ENCODE measurements at places on chromosomes 3 and 15.

DNA sequence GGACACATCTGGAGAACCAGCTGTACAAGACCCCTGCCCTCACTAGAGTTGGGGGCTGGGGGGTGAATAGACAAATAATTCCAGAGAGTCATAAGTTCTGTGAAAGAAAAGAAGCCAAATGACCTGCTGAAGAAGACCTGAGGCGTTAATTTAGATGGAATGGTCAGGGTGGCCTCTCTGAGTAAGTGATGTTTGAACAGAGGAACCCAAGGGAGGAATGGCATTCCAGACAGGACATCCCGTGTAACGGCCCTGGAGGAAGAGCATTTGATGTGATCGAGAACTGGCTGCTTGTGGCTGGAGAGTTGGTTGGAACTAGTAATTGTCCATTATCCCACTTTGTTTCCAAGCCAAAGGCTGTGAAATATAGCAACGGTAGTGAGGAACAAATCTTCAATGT is 1.7 kb downstream of the NR2C2 start:
- no peak for DNase-seq

DNA sequence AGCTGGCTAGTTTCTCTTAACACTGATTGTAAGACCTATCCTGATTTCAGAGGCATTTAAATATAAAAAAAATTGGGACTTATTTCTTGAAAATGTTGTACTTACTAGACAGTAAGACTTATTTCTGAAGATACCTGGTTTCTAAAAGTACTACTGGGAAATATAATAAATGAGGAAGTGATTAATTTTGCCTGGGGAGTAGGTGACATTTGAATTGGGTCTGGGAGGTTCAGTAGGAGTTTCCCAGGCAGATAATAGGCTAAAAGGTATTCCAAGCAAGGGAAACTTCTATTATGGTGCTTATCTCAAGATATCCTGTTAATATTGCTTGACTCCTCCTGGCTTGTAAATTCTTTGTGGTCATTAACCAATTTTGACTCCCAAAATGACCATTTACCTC is 6.5 kb upstream of the IQGAP1 start:
- no peak for DNase-seq

DNA sequence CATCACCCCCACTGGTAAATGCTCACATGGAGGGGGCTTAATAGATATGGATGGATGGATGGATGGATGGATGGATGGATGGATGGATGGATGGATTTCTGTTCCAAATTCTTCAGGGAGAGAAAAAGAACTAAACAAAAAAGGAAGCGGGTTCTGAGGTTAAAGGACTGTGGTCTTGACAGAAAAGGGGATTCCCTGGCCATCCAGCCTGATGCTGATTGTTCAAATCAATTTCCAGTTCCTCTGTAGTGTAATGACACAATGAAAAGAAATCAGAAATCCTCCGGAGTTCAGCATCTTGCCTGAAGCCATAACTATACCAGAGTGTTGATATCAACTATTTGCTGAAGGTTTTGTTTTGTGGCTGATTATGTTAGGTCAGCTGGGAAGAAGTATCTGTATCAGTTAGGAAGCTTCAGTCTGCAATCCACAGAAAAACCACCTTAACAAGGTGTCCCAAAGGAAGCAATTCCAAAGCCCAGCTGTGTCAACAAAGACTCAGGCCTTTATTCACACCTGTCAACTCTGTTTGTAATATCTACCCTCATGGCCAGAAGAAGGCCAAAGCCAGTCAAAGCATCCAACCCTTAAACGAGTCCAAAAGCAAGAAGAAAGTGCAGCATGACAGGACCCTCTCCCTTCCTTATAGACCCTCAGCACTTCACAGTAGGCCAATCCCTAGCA is 24.5 kb upstream of the RASA2 start:
- DNase-seq: peak; percentile 49

- DNase-seq: no peak
These were observed 10.4 kb upstream of the ARIH1 start for GRCh38 chr15:72463702-72464101.

DNA sequence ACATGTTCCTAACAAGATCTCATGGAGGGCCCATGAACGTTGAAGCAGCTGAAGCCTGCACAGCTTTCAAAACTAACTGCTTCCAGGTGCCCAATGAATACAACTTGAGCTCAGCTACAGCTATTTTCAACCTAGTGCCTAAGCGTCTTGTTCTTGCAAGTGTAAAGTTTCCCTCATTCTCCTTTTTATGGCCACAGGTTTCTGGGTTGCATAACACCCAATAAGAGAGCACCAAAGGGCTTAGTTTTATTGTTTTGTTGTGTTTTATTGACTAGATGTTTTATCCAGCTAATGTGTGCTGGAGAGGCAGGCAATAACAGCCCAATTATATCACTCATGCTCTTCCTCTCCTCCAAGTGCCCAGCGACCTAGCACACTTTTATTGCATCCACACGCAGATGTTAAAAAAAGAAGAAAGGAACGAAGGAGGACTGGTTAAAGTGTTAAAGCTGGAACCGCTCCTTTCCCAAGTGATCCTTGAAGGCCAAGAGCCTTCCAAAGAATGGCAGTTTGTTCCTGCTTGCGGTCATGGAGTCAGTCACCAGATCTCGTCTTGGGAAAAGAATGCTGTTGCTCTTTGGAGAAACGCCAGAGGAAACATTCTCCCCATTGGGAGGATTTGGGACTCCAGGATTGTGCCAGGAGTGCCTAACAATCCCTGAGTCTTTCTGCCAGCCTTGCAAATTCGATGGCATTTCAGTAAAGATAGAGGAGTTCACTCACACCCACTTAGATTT is 156.9 kb downstream of the MEX3B start:
- no peak for DNase-seq

DNA sequence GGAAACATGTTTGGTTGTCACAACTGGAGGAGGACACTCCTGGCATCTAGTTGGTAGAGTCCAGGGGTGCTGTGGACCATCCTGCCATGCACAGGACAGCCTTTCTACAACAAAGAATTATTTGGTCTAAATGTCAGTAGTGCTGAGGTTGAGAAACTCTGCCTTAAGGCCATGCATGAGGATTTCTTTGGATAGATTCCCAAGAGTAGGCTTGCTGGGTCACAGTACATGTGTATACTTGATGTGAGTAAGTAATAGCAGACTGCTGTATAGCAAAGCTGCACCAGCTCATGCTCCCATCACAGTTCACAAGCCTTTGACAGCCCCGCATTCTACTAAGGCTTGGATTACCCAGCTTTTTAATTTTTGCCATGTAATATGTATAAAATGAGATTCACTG is 151.3 kb downstream of the MFSD1 start:
- no peak for DNase-seq

DNA sequence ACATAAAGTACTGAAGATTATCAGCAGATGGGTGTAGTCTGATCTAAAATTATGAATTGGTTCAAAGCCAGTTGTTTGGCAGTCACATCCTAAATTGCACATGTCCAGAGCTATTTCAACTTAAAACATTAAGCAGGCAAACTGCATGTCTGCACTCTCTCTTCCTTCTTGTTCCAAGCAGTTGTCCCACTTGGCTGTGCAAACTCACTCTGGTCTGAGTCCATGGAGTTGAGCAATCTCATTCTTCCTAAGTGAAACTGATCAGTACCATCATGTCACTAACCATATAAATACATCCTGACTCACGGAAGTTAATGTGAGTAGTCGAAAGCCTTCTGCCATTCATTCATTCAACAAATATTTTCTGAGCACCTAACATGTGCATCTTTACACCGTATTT is 353.0 kb downstream of the ROBO1 start:
- no peak for DNase-seq

DNA sequence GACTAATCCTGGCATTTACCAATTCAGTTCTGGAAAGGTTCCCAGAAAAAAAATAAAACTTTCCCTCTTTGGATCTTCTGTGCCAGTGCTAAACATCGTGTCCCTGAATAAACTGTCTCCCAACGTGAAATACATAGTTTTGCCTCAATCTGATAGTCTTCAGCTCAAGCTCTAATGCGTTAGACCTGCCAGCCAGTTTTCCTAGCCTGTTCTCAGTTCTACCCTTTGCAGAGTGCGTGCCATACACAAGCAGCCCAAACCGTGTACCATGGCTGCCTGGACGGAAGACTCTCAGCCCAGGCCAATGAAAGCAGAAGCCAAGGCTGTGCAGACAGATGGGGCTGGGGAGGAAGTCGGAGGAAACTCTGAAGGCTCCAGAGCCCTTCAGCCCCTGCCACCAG is 11.4 kb upstream of the OCA2 start:
- no peak for DNase-seq

- no peak for DNase-seq
These were observed 19.0 kb upstream of the DLG1 start for GRCh38 chr3:197317250-197317963.

DNA sequence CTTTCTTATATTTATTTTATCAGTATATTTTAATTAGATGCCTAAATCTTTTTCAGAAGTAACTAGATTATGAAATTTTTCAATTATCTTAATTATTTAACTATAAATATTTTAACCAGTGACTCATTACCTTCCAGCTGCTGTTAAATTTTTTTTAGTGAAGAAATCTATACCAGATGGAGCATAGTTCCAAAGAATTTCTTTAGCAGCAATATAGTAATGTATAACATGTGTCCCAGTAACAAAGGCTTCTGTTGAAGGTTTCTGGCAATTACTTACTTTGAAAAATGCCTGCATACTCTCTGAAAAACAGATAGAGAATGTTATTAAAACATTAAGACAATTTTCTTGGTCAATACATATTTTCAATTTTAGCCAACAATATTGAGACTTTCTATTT is 45.1 kb upstream of the CP start:
- no peak for DNase-seq

DNA sequence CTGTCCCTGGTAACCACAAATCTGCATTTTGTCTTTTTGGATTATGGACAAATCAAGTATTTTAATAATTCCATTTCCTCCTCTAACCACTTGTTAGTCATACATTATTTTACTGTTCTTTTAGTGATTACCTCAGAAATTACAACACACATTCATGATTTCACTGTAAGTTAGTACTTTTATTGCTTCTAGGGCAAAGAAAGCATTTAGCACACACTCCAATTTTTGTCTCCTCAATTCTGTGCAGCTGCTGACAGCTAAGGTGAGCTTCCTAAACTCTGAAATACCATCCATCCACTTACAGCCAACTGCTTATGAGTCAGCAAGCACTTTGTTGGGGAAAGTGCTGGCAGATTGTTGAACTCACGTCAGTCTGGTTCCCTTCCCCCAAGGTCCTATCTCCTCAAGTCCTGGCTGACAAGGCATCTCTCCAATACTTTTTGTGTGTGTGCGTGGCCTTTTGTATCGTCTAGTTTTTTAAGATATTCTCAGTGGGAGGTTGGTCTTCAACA is 49.4 kb upstream of the TNFAIP8L3 start:
- DNase-seq: no peak

Data from NCI-H774 (cell line).